Kidney (tissue), 22 donors: ENCODE measurements at places on chromosomes 6 and 20. TPM values are rescaled to one million over a fixed set of nuclear protein-coding genes. Genes with fewer than 3 reads are reported as not detected.

PTCRA gene
- polyA plus RNA-seq: not detected

- DNase-seq: peak; percentile 63
These were observed 450.8 kb upstream of the SOX4 start for GRCh38 chr6:21142741-21143140.

DNA sequence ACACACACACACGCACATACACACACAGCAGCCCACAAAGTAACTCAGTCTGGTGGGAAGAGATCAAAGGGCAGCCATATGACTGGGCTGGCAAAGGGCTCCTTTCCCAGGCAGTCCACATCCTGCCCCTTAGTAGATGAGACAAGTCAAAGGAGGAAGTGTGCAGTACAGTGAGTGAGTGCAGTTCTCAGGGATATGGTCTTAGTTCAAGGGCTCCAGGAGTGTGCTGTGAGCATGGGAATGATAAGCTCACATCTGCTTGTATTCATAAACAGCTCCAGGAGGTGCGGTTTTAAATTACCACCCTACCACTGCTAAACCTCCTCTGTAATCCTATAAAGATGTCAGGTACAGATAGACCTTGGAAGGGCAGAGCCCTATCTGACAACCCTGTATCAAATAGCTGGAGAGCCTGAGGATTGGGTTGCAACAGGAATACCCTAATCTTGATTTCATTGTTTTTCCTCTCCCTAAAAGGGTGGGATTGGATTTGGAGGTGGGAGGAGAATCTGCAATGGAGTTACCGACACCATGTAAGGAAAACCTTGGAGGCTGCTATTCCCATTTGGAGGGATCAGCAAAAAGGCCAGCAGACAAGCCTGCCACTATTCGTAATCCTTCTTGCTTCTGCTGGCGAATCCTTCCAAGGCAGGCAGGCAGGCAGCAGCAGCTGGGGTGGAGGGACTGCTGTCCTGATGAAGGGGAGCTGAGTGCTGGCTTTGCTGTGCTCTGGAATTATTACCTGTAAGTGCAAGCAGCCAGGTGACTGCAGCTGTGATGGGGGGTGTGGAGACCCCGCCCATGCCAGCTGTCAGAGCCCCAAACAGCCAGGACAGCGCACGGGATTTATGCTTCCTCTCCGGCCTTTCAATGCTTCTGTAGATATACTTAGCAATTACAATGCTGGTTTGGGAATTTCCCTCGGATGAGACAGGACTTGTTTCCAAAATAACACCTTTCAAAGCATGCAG lies 342.7 kb downstream of the PRL start:
- DNase-seq: peak; percentile 76

DNA sequence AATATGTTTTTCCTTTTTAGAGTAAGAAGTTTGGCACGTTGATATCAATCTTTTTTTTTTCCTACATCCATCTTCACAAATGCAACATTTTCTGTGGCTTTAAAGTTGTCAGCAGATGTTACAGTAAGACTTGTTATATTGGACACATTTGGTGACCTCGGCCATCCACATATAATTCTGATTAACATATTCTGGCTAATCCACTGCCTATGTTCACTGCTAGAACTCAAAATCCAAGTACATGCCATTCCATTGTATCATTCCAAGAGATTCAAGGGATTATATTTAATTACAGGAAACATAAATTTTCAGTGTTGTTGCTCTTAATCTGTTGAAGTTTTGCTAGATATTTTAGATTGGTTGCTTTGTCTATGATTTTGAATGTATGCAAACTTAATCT lies 367.6 kb downstream of the TENT5A start:
- no peak for DNase-seq
